GM13976 (cell line): ENCODE measurements at places on chromosomes 5 and 9.

- DNase-seq, result no peak
Observed at GRCh38 chr9:132351404-132352045, 3.3 kb downstream of the SETX start.

- no peak for DNase-seq
Observed at GRCh38 chr9:124693403-124693802, 77.7 kb downstream of the NR6A1 start.

DNA sequence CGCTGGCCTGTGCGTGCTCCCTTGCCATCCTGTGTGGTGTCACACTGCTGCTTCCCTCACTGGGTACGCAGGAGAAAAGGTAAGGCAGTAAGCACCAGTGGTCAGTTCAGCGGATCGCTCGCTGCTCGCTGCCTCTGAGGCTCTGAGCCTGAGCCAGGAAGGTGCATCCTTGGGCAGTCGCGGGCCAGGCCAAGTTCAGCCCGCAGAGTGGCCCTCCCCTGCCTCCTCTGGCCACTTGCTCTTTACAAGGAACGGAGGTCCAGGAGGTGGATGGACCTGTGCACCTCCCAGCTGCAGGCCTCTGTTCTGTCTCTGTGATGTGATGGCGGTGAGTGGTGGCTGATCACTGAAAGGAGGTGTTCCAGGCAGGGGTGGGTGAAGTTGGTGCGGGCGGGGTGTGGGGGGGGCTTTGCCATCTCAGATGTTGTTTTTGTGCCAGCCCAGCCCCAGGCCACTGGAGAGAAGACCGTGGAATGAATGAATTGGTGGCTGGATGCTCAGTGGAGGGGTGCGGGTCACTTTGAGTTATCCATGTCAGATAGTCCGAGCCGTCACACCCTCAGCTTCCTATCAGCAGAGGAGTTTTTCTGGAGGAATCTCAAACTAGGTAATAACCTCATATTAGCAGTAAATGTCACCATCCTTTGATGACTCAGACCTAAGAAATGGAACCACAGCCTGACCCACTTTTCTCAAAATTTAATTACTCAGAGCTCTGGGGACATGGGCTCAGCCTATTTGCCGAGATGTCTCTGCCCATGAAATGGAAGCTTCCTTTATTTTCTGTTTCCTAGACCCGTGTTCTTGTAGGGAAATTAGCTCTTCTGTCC lies 7.3 kb downstream of the COL5A1 start:
- no peak for DNase-seq

- DNase-seq, result peak; percentile 28
Observed at GRCh38 chr9:136059321-136059791, 35.7 kb downstream of the NACC2 start.

DNA sequence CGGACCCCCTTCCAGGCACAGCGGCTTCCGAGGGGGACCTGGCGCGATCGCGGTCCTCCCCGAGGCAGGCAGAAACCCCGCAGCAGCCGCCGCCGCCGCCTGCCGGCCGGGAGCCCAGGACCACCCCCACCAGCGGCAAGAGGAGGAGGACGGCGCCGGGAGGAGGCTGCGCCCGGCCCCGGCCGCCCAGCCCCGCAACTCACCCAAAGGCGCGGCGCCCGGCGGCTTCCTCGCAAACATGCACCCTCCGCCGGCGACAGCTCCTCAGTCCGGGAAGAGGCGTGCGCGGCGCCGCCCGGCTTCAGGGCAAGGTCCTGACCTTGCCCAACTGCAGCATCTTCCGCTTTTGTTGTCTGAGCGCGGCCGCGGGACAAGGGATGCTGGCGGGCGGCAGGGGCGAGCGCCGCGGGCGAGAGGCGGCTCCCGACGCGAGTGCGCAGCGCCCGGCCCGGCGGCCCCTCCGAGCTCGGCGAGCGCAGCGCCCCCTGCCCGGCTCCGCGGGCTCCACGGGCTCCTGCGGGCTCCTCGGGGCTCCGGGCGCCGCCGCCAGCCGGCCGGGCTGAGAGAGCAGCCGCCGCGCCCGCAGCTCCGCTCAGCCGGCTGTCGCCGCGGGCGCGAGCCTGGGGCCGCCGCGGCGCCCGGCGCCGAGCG lies 507 bp downstream of the CTNND2 start:
- peak; percentile 37 for DNase-seq

DNA sequence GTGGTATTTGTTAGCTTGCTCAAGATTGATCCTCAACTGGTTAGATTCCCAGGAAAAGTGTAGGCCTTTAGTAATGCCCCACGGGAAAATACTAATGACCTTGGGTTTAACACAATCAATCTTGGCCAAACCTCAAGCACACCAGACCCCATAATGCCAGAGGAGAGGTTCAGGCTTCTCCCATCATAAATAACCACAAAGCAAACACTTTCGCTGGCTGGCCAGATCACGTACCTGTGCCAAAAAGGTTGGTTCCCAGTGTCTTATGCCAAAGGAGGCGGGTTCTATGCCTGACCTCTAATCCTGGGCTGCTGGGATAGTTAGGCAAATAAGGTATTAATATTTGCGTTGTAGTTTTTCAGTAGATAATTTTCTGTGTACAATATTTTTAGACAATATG lies 379.2 kb upstream of the CDH18 start:
- DNase-seq, result no peak

DNA sequence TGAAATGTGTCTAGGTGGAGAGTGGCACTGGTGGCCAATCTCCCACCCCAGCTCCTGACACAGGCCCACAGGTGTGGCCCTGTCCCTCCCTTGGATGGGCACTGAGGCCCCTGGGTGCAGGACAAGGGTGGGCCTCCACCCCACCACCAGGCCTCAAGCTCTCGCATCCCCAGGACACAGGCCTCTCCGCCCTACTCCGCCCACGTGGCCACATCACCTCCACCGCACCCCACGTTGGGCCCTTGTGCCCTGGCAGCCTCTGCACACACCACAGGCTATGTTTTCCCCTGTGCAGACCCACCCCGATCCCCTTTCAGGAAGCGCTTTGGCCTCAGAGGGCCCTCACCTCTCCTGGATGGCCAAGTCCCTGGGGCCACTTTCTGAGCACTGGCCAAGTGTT lies 54.7 kb downstream of the SECISBP2 start:
- no peak for DNase-seq

DNA sequence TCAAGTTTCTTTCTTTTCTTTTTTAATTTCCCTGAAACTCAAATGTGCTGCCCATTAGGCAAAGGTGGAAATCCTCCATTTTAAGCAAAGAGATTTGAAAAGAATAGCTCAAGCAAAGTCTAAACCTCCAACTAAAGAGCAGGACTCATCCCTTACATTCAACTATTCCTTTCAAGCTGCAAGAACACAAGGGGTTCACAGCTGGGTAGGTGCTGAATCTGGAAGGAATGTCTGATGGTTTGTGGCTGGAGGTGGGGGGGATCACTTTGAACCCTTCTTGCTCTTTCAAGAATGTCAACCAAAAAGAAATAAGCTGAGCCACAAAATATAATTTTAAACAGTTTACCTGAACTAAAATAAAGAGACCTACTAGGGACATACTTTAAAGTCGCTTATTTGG lies 375.7 kb upstream of the CDH10 start:
- DNase-seq, result no peak

DNA sequence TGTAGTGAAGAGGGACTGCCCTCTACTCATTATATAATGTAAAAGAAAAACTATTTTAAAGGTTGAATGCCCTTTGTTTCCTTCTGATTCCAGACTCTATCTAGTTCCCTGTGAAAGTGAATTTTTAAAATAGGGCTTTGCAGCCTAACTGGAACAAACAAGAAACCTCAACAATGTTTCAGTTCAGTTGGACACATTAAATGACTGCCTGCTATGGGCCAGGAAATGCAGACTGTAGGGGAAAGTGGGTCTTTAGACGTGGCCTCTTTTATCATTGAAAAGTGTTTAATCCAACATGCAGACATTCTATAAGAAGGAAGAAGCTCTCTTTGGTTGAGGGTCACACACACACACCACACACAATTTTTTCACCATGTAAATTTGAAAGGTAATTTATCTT lies 289.1 kb downstream of the ICE1 start:
- DNase-seq, result no peak

DNA sequence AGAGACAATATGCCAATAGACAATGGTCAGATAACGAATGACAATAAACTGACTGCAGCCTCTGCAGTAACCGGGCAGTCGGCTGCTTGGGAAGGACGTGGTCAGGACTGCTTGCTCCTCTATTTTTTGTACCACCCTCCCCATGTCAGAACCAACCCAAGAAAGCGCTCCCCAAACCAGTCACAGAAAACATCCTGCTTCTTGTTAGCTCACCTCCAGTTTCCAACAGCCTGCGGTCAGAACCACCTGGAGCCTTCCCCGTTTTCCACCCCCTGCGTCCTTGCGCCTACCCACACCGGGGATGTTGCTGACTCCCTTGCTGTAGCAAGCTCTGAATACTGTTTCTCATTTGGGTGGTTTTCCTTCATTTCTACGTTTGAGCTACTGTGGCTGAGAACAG lies 1.7 kb upstream of the MRNIP start:
- no peak for DNase-seq

GRCh38 chr9:131923766-131924165 lies 155.9 kb downstream of the MED27 start:
- no peak for DNase-seq

DNA sequence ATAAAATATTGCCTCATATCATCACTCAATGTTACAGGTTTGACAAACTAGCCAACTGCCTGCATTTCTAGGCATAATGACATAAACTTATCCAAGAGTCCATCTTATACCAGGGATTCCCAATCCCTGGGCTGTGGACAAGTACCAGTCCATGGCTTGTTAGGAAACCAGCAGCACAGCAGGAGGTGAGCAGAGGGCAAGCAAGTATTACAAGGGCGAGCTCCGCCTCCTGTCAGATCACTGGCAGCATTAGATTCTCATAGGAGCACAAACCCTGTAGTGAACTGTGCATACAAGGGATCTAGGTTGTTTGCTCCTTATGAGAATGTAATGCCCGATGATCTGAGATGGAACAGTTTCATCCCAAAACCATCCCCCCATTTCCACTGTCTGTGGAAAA lies 144.9 kb downstream of the PRKACG start:
- no peak for DNase-seq

- DNase-seq, result no peak
Observed at GRCh38 chr5:106093134-106093533, 1577.6 kb downstream of the EFNA5 start.

GRCh38 chr5:1078206-1078605 lies 33.7 kb downstream of the SLC12A7 start:
- DNase-seq, result no peak

DNA sequence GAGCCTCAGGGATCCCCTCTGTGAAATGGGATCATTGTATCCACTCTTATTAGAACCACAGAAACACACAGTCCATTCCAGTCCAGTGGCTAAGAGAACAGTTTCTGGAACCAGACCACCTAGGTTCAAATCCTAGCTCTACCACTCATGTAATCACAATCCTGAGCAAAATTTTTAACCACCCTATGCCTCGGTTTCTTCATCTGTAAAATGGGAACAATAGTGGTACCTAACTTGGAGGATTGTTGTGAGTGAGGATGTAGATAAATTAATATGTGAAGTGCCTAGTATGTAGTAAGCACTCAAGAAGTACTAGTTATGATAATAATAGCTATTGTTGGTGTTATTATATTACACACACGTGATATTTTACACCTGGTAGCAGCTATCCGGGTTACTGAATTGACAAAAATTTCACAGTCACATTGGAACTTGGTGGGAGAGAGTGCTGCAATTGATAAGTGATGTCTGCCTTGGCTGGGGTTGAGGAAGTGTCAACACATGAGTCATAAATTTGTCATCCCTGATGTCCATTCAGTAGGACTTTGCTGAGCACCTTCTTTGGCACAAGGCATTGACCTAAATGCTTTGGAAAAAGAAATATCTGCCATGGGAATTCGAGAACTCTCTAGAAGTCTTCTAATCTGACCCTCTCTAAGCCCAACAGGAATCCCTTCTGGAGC lies 68.4 kb downstream of the COL27A1 start:
- no peak for DNase-seq

- no peak for DNase-seq
Observed at GRCh38 chr5:60260658-60261057, 367.1 kb upstream of the PDE4D start.

DNA sequence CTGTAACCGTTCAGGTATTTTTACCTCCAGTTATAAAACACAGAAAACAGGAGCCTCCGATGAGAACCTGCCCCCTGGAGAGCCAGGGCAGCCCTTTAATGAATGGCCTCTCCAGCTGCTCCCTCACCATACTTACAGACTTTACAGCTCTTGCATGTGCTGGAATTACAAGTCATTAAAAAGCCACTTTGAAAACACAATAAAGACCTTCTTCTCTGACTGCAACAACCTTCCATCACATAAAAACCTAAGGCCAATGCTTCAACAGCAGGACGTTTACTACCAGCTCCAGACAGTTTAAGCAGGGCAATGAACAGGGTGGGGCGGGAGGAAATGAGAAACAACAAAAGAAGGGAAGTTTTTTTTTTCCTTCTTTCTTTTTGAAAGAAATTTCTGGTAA lies 213.8 kb downstream of the MLLT3 start:
- DNase-seq, result no peak

DNA sequence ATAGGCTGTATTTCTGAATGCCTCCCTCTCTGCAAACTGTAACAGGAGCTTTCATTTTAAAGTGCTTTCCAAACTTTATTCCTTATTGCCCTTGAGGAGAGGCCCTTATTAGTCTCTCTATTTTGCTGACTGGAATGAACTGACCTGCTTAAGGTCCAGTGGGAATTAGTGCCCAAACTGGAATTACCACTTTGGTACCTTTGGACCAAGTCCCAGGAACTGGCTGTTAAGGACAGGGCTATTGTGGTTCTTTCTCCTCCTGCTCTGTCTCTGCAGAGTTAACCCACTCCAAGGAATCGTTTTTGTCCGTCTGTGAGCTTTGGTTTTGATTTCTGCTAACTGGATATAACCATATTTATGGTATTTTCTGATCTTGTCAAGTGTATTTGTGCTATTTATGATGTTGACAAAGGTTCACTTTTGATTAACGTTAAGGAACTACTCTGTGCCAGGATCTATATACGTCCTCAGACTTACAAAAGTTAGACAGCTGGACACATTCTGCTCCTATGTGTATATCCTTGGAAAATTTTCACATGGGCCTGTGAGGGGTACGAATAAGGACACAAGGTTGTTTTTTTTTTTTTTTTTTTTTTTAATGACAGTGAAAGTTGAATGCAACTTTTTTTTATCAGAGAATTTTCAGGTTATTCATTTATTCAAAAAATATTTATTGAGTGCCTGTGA lies 189.1 kb upstream of the ANKRD55 start:
- no peak for DNase-seq
